ENCODE measurements at places on chromosomes 7 and 10. TPM values are rescaled to one million over a fixed set of nuclear protein-coding genes. Genes with fewer than 3 reads are reported as not detected.

SPDYE18 gene
- not detected for total RNA-seq

OR2A5 gene
- total RNA-seq: not detected

COL17A1 gene
- 3.8 TPM for total RNA-seq

ACBD7 gene
- 1.2 TPM for total RNA-seq

FZD1 gene
- 2.5 TPM for total RNA-seq

NEUROD6 gene
- not detected for total RNA-seq

LRRC18 gene
- total RNA-seq: not detected

SLC39A12 gene
- not detected for total RNA-seq

CFAP46 gene
- 1.0 TPM for total RNA-seq

SEMA3E gene
- 2.2 TPM for total RNA-seq

RHOBTB1 gene
- 4.3 TPM for total RNA-seq

CADPS2 gene
- 0.07 TPM for total RNA-seq
